ENCODE measurements at places on chromosomes 13 and 19. TPM values are rescaled to one million over a fixed set of nuclear protein-coding genes. Genes with fewer than 3 reads are reported as not detected.

Gene MAMSTR
- total RNA-seq = 1.0 TPM

Gene KRTDAP
- total RNA-seq = not detected

Gene MEGF8
- total RNA-seq = 12.3 TPM

Gene ZNF581
- total RNA-seq = 15.9 TPM

Gene ZNF610
- total RNA-seq = 4.5 TPM

Gene MEIOSIN
- 0.25 TPM for total RNA-seq

Gene ZNF492
- not detected for total RNA-seq

Gene CPB2
- total RNA-seq = not detected

Measured in M059J (cell line).